A549 treated with dexamethasone at 1 μM for 4 hours (cell line): ENCODE measurements at places on chromosomes 2 and 18. TPM values are rescaled to one million over a fixed set of nuclear protein-coding genes. Genes with fewer than 3 reads are reported as not detected.

Gene KCNG2
- total RNA-seq, result not detected in 5 replicates

Gene KCNE4
- total RNA-seq, result 0.32 to 0.90 TPM (median 0.46 TPM) in 5 replicates

Gene POTEI
- total RNA-seq, result 0.01 TPM in 1 of 5 replicates, not detected in the others

Gene SPATA3
- not detected in 5 replicates for total RNA-seq

Gene TPGS2
- total RNA-seq, result 79.9 to 91.8 TPM (median 89.2 TPM) in 5 replicates

Gene KLHL14
- total RNA-seq, result not detected in 5 replicates

Gene LYPD6B
- 0.07 TPM in 1 of 5 replicates, not detected in the others for total RNA-seq

Gene TLX2
- total RNA-seq, result 0.17 to 0.31 TPM (median 0.21 TPM) in 5 replicates

Gene PLCD4
- total RNA-seq, result 0.14 to 0.46 TPM (median 0.28 TPM) in 5 replicates

Gene RAD51AP2
- not detected in 5 replicates for total RNA-seq

Gene CD226
- 0.07 to 0.21 TPM (median 0.17 TPM) in 5 replicates for total RNA-seq

Gene ASXL3
- total RNA-seq, result not detected in 5 replicates

Gene TBC1D8
- 69.1 to 105 TPM (median 82.0 TPM) in 5 replicates for total RNA-seq
